ENCODE measurements at places on chromosomes 2 and 18.
A peak's percentile ranks its signal among the peaks of the same experiment; 100 is the strongest.

- no peak for DNase-seq
Observed at GRCh38 chr2:121005453-121005852, 269.8 kb downstream of the GLI2 start.

DNA sequence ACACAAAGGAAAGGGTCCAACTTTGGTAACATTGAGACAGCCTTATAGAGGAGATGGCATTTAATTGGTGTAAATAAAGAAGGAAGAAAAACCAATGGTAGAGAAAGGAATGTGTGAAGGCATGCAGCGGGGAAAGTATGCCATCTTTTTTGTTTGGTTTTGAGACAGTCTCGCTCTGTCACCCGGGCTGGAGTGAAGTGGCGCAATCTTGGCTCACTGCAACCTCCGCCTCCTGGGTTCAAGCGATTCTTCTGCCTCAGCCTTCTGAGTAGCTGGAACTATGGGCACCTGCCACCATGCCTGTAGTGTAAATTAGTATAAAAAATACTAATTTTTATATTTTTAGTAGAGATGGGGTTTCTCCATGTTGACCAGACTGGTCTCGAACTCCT is 6.4 kb downstream of the RIOK3 start:
- no peak for DNase-seq

DNA sequence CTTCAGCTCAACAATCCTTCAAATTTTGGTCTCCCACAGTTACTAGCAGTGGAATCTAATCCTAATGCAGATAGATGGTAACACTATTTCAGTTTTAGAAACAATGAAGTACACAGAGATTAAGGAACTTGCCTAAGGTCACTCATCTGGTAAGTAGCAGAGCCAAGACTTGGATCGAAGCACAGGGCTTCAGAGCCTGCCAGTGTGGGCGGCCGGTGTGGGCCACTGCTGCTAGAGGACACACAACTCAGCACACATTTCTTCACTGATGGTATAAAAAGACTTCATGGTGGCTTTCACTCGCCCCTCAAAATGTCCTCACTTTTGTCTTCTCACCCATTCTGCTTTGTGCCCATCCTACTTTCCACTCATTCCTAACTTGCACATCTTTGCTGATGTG is 11.1 kb downstream of the C2orf74 start:
- DNase-seq = no peak

DNA sequence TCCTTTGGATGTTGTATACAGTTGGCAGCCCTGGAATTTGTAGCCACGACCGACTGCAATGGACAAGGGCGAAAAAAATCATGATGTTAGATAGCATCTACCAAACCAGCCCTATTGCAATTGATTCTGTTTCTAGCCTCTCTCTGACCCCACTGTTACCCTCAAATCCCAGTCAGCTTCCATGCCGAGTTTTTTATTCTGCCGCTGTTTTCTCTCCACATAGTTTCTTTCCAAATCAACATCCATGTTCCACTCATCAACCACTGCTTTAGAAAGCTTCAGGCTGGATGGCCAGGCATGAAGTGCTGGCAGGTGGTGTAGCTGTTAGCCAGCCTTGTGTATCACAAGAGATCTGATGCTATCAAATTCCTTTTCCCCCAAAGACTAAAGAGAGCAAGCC is 272.8 kb downstream of the FIGN start:
- DNase-seq = no peak

- DNase-seq = no peak
Observed at GRCh38 chr2:96821113-96821675, 5.1 kb downstream of the CNNM3 start.

GRCh38 chr2:221513232-221513631 is 58.9 kb downstream of the EPHA4 start:
- DNase-seq = no peak

- DNase-seq = no peak
Observed at GRCh38 chr2:8196316-8196715, 485.5 kb upstream of the ID2 start.

- DNase-seq = no peak
Observed at GRCh38 chr2:54204476-54204875, 51.6 kb downstream of the TSPYL6 start.

DNA sequence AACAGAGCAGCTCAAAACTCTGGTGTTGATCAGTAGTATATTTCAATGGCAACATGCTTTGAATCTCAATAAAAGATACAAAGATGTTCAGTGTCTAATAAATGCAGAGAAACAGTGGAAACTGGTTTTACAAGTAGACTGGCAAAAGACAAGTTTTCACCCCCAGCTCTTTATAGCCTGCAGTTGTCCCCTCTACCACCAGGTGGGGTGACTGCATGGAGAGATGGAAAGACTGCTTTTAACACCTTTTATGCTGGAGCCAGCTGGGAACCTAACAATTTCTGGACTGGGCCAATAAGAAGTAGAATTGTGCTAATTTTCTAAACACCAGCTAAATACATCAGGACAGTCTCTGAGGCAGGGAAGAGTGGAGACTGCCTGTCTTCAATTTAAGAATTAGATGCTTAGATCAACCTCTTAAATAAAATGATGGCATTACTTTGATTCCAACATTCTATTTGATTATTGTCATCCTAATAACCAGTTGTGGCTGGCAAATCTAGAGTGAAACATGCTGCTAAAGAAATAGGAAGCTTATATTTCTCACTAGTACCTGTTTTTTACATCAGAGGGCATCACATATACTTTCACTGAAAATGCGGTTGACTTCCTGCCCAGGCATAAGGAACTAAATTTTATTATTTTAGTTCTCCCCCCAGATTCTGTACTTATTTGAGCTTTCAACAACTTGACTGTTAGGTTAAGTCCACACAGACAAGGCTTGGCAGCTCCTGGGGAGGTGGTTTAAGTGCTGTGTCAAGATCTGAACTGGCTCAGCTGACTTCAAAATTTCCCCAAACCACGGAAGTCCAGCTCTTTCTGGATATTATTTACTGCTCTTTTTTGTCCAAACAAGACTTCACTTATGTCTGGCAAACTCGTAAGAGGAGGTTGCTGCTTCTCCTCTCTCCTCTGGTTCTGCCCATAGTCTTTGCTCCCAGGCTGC is 140.5 kb downstream of the TPGS2 start:
- peak; percentile 60 for DNase-seq

All from ACHN (cell line).